ENCODE measurements at places on chromosomes 7 and 10. TPM values are rescaled to one million over a fixed set of nuclear protein-coding genes. Genes with fewer than 3 reads are reported as not detected.

Gene RABGEF1
- total RNA-seq = 48.1 TPM

Gene ITPRIP
- total RNA-seq = 4.4 TPM

Gene CBX3
- 239 TPM for total RNA-seq

Gene SPDYE11
- total RNA-seq = 0.08 TPM

Gene NUTM2E
- 0.21 TPM for total RNA-seq

Data from myocyte (in vitro differentiated cells).